ENCODE measurements at places on chromosomes 13 and 19.

DNA sequence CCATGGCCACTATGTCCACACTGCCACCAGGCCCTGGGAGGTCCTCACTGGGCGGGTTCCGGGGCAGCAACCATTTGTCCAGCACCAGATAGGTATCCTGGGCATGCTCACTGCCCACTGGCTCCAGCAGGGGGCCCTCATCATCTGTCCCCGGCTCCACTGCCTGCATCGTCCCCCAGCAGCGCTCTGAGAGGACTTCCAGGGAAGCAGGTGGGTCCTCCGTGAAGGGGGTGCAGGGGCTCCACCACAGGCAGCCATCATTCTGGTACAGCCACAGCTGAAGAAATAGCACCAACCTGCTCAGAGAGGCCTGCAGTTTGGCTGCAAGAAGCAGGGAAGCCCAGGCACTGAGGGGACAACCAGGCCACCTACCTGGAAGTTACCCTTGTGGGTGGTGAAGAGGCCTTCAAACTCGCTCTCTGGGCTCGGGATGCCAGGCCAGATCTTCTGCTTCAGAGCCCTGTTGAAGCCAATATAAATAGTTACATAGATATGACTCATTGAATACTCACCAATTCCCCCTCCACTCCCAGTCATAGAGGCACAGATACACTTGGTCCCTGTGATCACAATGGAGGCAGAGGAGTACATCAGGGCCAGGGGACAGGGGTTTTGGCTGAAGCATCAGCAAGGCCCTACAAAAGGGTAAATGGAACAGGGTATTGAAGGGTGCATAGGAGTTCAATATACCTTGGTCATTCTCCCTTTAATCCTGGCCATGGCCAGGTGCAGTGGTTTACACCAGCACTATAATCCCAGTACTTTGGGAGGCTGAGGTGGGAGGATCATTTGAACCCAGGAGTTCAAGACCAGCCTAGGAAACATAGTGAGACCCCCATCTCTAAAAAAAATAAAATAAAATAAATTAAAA, 4.1 kb downstream of the SWSAP1 start:
- DNase-seq: peak; percentile 35

GRCh38 chr13:110509971-110510786, 51.3 kb downstream of the RAB20 start:
- no peak for DNase-seq

DNA sequence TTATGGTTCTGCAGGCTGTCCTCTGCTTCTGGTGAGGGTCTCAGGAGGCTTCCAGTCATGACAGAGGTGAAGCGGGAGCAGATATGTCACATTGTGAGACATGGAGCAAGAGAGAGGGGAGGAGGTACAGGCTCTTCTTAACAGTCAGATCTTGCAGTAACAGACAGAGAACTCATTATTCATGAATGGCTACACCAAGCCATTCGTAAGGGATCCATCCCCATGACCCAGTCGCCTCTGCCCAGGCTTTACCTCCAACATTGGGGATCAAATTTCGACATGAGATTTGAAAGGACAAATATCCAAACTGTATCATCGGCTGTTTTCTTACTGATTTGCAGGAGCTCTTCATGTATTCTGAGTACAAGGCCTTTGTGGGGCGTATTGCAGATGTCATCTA, 21.7 kb downstream of the ZNF507 start:
- no peak for DNase-seq

DNA sequence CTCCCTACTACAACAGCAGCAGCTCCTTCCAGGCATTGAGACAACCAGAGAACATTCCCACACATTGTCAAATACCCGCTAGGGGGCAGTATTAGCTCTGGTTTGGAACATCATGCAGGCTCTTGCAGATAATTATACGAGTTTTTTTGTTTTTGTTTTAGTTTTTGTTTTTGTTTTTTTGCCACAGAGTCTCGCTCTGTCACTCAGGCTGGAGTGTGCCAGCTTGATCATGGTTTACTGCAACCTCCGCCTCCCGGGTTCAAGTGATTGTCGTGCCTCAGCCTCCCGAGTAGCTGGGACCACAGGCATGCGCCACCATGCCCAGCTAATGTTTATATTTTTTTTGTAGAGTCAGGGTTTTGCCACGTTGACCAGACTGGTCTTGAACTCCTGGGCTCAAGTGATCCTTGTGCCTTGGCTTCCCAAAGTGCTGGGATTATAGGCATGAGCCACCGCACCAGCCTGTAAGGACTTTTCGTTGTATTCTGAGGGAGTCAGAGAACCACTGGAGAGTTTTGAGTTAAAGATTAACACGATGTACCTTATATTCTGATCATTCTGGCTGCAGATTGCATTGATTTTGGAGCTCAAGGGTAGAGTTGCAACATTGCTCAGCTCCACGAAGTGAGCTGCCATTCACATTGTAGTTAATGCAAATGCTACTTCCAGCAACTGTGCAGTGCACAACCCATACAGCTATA, 41.7 kb upstream of the CEACAM20 start:
- peak; percentile 44 for DNase-seq

DNA sequence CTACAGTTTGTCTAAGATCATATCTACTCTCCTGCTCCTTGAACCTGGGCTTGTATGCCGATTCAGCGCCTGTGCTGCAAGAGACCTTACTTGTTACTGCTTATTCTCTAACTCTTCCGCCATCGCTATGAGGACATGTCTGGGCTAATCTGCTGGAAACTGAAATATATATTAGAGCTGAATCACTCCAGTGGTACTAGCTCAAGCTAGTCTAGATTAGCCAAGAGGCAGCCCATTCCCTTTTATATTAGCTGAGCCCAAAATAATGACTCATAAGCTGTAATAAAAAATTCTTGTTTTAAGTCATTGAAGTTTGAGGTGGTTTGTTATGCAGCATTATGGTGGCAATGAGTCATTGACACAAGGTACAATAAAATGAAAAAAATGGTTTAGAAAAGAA, 52.8 kb downstream of the SLC6A16 start:
- DNase-seq: no peak

- DNase-seq: no peak
Measured at GRCh38 chr13:31970231-31970930, 61.2 kb upstream of the FRY start.

DNA sequence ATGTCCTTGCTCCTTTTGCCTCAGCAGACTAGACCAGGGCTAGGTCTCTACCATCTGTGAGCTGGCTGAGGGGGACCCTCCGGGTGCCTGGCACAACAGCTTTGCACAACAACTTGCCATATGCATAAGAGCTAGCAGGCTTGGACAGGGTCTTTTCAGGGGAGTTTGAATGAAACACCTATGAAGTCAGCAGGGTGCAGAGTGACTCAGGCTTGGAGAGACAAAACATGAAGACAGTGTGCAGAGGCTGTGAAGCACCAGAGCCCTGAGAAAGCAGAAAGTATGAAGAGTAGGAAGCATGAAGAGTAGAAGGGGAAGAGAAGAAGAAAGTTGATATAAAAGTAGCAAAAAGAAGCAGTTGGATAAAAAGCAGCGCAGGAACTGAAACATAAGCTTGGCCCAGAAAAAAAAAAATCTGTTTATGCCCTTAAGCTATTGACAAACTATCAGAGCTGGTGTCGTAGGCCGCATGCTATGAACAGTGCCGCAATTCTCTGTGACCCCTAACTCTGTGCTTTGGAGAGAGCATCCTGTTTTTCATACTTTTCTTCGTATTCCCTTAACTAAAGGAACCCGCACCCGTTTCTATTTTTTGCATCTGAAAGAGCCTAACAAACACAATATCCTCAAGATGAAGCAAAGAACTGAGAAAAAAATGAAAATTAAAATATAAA, 52.7 kb upstream of the FAM216B start:
- no peak for DNase-seq
